ENCODE measurements at places on chromosomes 13 and 19. TPM values are rescaled to one million over a fixed set of nuclear protein-coding genes. Genes with fewer than 3 reads are reported as not detected.
A peak's percentile ranks its signal among the peaks of the same experiment; 100 is the strongest.

The PGLYRP1 gene
- total RNA-seq = not detected

The ZNF677 gene
- total RNA-seq = 15.7 TPM

The NCAN gene
- total RNA-seq = under 0.01 TPM

The ZNF283 gene
- 15.2 TPM for total RNA-seq

DNA sequence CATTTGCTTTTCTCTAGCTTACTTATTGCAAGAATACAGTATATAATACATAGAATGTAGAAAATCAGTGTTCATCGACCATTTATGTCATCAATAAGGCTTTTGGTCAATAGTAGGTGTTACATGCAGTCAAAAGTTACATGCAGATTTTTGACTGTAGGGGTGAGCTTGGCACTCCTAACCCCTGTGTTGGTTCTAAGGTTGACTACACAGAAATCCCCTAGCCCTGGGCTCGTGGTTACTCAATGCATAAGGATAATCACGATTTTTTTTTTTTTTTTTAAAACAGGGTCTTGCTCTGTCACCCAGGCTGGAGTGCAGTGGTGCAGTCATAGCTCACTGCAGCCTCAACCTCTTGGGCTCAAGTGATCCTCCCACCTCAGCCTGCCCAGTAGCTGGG is 4.0 kb upstream of the NWD1 start:
- no peak for DNase-seq

GRCh38 chr13:76289558-76289957 is 596.6 kb downstream of the KCTD12 start:
- DNase-seq = no peak

The GAPDHS gene
- not detected for total RNA-seq

DNA sequence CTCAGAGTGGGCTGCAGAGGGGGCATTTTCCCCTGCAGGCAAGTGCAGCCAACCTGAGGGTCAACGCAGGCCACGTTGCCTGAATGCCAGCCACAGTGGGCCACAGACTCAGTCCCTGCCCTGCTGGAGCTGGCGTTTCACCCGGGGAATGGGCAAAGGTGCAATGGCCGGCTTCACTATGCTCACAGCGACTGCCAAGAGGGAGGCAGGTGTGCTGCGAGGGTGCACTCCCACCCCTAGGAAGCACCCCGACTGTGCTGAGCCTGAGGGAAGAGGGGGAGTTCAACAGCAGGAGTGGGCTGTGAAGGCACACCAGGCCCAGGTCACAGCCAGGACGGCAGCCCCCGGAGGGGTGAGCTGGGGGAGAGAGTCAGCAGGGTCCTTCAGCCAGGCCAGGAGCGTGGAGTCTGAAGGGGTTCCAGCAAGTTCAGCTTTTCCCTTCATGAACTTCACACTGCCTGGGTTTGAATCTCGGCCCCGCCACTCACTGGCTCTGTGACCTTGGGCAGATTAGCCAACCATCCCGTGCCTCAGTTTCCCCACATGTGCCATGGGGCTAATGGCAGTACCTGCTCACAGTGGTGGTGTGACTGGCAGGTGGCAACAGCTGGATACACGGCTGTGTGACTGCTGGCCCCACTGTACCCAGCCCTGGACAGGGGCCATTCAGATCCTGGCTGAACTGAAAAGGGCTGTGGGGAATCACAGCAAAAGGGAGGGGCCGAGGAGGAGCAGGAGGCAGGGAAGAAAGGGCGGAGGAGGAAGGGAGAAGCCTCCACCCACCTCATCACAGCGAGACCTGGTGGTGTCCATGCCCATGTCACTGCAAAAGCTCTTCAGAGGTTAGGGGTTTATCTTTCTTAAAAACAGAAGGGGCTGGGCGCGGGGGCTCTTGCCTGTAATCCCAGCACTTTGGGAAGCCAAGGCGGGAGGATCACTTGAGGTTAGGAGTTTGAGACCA is 7.6 kb downstream of the TRAPPC6A start:
- no peak for DNase-seq

GRCh38 chr13:28597641-28598040 is 61.3 kb upstream of the POMP start:
- DNase-seq = no peak

The LIN37 gene
- 10.0 TPM for total RNA-seq

The SPTBN4 gene
- 6.6 TPM for total RNA-seq

GRCh38 chr13:65825039-65825438 is 1405.1 kb downstream of the PCDH9 start:
- no peak for DNase-seq

The GPC6 gene
- 33.7 TPM for total RNA-seq

The ADGRE3 gene
- not detected for total RNA-seq

The LATS2 gene
- 11.0 TPM for total RNA-seq

The ZNF416 gene
- total RNA-seq = 6.9 TPM

GRCh38 chr13:103299079-103299478 is 232.9 kb upstream of the SLC10A2 start:
- DNase-seq = no peak

GRCh38 chr19:13095934-13096927 is 6.4 kb downstream of the LYL1 start:
- DNase-seq = no peak

The SIPA1L3 gene
- total RNA-seq = 4.9 TPM

GRCh38 chr19:47272448-47273312 is 2.0 kb upstream of the INAFM1 start:
- DNase-seq = peak; percentile 35

- no peak for DNase-seq
Measured at GRCh38 chr13:95304453-95304852, 3.2 kb upstream of the ABCC4 start.

DNA sequence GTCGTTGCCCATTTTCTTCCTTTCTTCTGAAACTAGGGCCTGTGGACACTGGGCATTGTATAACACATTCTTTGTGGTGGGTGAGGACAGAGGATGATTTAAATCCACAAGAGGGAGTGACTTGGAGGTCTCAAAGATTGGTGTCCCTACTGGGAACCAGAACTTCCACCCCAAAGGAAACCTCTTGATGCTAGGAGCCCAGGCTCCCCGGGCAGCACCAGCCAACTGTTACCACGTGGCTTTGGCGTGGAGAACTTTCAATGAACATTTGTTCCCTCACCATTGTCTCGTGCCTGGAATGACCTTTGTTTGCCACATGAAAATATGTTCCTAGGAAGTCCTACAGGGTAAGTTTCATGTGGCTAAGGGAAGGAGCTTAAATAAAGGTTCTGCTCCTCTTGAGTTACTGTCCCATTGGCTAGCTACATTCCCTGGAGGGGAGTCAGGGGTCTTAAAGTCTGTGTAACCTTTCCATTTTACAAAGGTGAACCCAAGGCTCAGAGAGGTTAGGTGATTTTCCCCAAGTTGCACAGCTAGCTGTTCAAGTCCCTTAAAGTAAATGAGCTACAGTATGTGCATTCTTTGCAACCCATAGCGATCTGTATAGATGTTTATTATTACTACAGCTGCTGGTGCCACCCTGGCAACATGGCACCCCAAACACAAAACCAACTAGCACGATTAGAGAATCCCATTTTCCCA is 5.0 kb upstream of the CDX2 start:
- no peak for DNase-seq

- no peak for DNase-seq
Measured at GRCh38 chr19:51060336-51060735, 4.6 kb downstream of the KLK13 start.

DNA sequence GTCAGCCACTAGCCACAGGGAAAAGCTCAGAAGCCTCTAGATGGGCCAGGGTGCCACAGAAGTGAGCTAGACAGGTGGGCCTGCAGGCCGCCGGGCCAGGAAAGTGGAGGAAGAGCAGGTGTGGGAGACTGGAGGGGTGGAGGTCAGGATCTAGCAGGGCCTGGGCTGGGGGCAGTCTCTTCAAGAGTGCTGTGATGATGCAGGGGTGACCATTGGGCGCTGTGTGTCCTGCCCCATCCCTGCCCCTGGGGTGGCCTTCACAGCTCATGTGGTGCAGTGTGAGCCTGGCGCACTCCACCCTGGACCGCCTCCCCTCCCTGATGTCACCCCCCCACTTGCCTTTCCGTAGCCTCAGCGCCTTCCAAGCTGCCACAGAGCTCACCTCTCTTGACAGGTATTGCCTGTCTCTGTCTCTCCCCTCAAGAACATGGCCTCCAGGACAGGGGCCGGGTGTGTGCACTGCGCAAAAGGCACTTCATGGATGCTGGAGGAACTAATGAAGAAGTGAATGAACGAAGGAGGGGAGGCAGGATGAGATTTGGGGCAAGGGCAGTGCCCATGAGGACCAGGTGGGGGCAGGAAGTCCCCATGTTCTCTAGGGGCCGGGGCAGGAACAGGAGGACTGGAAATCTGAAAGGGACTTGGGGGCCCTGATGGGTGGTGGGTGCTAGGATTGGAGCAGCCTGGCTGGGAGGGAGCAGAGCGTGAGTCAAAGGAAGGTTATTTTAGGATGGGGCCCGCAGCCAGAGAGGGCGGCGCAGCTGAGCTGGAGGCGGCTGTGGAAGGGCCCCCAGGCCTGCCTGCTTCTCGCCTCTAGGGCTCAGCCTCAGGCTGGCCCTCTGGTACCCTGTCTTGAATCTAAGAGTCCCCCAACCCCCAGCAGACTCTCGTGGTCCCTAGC is 6.6 kb downstream of the SSBP4 start:
- DNase-seq = peak; percentile 59

DNA sequence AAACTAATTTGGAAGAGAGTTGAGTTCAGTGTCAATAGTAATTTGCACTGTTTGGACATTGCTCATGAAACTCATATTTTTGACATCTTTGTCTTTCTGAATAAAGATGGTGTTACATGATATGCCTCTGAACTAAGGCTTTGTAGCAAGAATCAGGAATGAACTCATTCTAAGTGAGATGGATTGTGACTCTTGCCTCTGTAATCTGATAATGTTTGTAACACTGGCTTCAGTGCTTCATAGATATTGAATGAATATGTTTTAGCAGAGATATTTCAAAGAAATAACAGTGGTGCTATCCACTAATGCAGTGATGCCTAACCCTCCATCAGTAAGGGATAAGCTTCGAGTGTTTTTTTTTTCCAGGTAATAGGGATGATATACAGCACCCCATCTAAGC is 32.9 kb downstream of the TEX26 start:
- no peak for DNase-seq

The GIPC3 gene
- under 0.01 TPM for total RNA-seq

The PCID2 gene
- total RNA-seq = 66.8 TPM

The TMPRSS9 gene
- under 0.01 TPM for total RNA-seq

The CALR3 gene
- not detected for total RNA-seq

DNA sequence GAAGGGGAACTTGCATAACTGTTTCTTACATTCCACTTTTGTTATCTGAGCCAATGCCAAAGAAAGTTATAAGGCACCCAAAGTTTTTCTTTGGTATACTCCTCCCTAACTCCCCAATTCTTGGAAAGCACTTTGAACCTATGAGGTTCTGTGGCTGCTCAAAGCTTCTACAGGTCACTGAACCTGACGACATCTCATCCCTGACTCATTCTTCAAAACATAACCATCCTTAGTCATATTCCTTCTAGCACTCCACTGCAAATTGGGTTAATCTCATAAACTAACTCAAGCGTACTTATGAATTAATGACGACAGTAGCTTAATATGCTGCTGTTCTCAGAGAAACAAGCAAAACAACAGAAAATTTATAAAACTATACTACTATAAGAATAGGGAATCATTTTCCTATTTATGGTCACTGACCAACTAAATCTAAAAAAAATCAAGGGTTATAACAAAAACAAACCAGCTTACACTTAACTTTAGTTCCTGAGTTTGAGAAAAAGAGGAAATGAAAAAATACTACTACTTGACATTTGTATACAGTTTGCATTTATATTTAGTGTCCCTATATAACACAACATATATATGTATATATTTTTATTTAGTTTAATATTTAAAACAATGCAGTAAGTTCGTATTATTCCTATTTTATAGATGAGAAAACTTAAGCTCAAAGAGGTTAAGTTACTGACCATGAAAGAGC is 69.1 kb downstream of the CAB39L start:
- peak; percentile 89 for DNase-seq

GRCh38 chr19:31613683-31614219 is 264.5 kb upstream of the TSHZ3 start:
- no peak for DNase-seq

DNA sequence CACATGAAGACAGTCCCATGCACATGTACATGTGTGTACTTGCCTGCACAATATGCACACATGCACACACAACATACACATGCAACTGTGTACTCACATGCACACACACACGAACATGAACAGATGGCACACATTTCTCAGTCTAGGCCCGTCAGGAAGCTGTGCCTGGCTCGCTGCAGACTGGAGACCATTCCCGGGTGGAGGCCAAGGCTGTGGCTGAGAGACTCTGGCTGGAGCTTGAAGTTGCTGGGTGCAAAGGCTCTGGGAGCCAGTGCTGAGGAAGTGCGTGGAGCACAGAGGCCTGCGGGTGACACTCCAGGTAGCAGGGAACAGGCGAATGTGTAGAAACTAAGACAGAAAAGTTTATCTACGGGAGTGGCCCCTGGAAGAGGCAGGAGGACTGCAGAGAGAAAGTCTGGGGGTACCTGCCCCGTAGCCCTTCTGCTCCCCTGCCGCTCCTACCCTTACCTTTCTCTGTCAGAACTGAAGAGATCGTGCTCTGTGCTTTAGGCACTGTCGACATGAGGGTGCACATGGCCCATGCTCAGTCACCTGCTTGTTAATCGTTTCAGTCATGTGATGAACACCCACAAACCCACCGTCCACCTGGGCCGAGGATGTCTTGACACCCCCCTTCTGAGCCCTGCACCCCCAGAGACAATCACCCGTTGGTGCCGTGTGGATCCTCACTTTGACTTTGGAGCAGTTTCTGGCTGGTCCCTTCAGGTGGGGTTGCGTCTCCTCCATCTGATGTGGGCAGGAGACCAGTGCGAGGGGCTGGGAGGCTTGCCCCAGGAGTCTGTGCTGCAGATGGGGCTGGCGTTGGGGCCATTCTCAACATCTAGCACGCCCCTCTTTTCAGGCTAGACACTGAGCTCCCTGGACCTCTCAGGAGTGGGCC is 69.4 kb downstream of the TEX29 start:
- DNase-seq = no peak

- no peak for DNase-seq
Measured at GRCh38 chr13:113041896-113042295, 63.7 kb upstream of the F7 start.

DNA sequence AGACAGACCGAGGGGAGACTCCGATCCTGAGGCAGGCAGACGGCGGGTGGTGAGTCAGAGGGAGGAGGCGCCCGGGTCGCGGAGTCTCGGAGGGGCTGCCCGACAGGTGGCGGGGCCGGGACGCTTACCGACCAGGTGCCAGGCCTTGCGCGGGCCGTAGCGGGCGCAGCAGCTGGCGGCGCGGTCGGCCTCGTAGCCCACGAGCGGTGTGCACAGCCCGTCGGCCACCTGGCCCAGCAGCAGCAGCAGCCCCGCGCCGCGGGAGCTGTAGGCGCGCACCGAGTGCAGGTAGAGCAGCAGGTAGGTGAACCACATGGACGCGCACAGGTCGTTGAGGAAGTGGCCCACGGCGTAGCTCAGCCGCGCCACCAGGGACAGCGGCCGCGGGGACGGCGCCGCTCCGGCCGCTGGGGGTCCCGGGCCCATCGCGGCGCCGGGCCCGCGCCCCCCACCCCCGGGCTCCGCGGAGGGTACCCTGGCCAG is 367 bp downstream of the MFSD12 start:
- DNase-seq = no peak

The ASF1B gene
- 0.26 TPM for total RNA-seq

The FCHO1 gene
- under 0.01 TPM for total RNA-seq

The RFX1 gene
- total RNA-seq = 1.0 TPM
